GM23248 (cell line): ENCODE measurements at places on chromosomes 11 and 22.

GRCh38 chr11:132779497-132779896, 752.8 kb downstream of the OPCML start:
- DNase-seq = peak; percentile 48
- H3K4me3 ChIP-seq = no peak overlapping the region
- no peaks in the 10 kb centered on the region for H3K36me3 ChIP-seq
- H3K27me3 ChIP-seq = peaks cover 5% of the 10 kb centered on the region; the same call in 1 of the 2 replicates
- 0 out of 2 replicates have a peak, but pooled peaks cover 7% of the 10 kb centered on the region for H3K4me1 ChIP-seq

DNA sequence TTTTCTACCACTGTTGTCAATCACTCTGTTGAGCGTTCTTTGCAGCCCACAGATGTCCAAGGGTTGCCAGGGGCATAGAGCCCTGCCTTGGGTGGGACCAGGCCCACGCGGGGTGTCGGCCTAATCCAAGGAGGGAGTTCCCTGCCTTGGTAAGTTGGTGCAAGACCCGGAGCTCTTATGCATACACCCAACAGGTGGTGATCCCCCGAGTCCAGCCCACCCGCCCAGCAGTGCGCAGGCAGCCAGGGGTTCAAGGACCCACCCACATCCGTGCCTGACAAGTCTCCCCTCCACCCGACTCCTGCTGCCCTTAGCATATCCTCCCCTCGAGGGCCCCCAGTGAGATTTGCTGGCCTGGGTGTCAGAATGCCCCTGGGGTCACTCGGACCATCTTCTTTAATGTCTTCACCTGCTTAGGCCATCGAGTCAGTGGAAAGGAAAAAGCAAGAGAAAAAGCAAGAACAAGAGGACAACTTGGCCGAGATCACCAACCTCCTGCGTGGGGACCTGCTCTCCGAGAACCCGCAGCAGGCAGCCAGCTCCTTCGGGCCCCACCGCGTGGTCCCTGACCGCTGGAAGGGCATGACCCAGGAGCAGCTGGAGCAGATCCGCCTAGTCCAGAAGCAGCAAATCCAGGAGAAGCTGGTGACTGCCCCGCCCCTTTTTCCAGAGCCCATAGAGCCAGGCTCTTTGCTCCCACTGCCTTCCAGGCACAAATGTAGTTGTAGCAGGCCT, 12.2 kb downstream of the RIBC2 start:
- no peaks in the 10 kb centered on the region for H3K36me3 ChIP-seq
- no peaks in the 10 kb centered on the region for H3K27me3 ChIP-seq
- DNase-seq = no peak
- no peak overlapping the region for H3K27ac ChIP-seq
- H3K4me1 ChIP-seq = no peaks in the 10 kb centered on the region

DNA sequence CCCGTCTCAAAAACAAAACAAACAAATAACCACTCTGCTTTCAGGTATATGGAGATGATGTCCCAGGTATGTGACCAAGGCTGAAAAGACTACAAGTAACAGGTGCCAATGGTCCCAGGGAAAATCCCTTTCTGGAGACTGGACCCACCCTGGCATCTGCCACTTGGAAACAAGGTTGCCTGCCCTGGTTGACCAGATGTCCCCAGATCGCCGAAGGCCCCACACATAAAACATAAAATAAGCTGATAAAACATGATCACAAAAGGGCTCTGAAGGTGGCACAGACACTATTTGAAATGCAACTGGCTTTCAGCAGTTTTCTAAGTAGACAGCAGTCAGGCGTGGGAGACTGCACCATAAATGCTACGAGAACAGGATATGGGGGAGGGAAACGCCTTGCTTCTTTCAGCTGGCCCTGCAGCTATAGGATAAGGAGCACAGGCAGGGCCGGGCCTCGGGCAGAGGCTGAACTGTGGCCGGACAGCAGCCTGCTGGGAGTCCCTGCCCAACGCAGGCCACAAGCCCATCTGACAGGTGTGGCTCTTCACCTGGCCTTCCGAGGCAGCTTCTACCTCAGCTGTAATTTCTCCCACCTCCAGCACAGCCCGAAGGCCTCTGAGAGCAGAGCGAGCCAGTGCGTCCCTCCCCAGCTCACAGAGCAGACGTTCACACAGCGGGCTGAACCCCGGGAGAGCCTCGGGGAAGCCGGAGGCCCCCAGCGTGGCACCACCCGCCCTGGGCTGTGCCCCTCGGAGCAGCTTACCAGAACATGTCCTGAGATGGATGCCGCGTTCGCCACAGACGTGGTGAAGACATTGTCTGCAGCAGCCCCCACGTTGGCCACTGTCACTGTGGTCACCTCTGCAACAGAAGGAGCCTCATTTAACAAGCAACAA, 4.0 kb downstream of the DEAF1 start:
- H3K27me3 ChIP-seq = no peaks in the 10 kb centered on the region
- H3K27ac ChIP-seq = no peak overlapping the region
- H3K36me3 ChIP-seq = peaks cover 13% of the 10 kb centered on the region; the same call in 1 of the 2 replicates
- DNase-seq = no peak
- no peak overlapping the region for H3K4me3 ChIP-seq

- H3K27ac ChIP-seq = no peak overlapping the region
- no peaks in the 10 kb centered on the region for H3K27me3 ChIP-seq
- peak; percentile 57 for DNase-seq
Observed at GRCh38 chr11:108788565-108789199, 123.8 kb downstream of the DDX10 start.

- no peaks in the 10 kb centered on the region for H3K27me3 ChIP-seq
- no peaks in the 10 kb centered on the region for H3K4me1 ChIP-seq
- no peak overlapping the region for H3K4me3 ChIP-seq
- DNase-seq = peak; percentile 13
- H3K27ac ChIP-seq = no peak overlapping the region
Observed at GRCh38 chr22:40326905-40327735, 19.2 kb upstream of the ADSL start.

DNA sequence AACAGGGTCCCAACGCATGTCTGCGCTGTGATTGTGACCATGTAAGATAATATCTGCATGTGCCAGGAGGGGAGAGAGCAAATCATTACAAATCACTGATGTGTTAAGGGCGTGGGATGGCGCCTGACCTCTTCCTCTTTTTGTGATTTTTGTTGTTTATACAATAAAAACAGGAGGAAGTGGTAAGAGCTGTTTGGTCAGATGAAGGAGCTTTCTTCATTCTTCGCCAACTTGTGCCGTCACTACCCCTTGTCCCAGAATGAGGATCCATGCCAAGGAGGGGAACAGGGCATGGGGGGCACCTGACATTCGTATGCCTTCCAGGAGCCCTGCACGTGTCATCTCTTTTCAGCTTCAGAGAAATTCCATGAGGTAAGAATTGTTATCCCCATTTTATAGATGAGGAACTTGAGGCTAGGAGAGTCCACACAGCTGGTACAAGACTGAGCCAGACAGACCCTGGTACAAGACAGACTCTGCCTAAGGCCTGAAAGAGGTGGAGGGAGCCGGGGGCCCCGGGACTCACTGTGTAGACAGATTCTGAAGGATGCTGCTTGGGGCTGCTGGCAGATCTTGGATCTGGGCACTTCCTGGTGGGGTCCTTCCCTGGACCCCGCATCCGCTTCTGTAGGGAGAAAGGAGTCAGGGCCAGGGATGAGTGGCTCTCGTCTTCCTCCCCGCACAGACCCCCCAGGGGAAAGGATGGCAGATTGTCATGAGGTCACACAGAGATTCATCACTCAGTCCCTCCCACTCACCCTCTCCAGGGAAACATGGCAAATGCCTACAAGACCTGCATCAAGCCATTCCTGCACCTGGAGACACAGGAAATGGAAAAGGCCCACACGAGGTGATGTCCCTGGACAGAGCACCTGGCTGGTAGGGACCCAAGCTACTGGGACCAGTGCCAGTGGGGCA, 34.6 kb downstream of the NFAM1 start:
- no peak overlapping the region for H3K27ac ChIP-seq
- no peak overlapping the region for H3K4me3 ChIP-seq
- H3K36me3 ChIP-seq = no peaks in the 10 kb centered on the region
- no peaks in the 10 kb centered on the region for H3K4me1 ChIP-seq
- DNase-seq = no peak
- no peaks in the 10 kb centered on the region for H3K27me3 ChIP-seq

- peak; percentile 65 for DNase-seq
- H3K27me3 ChIP-seq = no peaks in the 10 kb centered on the region
- H3K4me1 ChIP-seq = peaks cover 4% of the 10 kb centered on the region
- H3K4me3 ChIP-seq = no peak overlapping the region
- no peaks in the 10 kb centered on the region for H3K36me3 ChIP-seq
Observed at GRCh38 chr11:77596626-77597025, 6.9 kb downstream of the AQP11 start.

- H3K4me3 ChIP-seq = peak overlapping the region; percentile 35
- H3K36me3 ChIP-seq = 0 out of 2 replicates have a peak, but pooled peaks cover 2% of the 10 kb centered on the region
- peaks cover 49% of the 10 kb centered on the region for H3K4me1 ChIP-seq
Observed at GRCh38 chr22:27223317-27224177, 566.2 kb downstream of the MIAT start.

GRCh38 chr11:28966951-28967350, 858.8 kb downstream of the METTL15 start:
- peak; percentile 23 for DNase-seq
- no peaks in the 10 kb centered on the region for H3K36me3 ChIP-seq
- no peak overlapping the region for H3K27ac ChIP-seq
- H3K4me3 ChIP-seq = no peak overlapping the region
- no peaks in the 10 kb centered on the region for H3K27me3 ChIP-seq

GRCh38 chr22:41758231-41758630, 42.2 kb upstream of the CCDC134 start:
- H3K4me1 ChIP-seq = no peaks in the 10 kb centered on the region
- H3K36me3 ChIP-seq = no peaks in the 10 kb centered on the region
- no peaks in the 10 kb centered on the region for H3K27me3 ChIP-seq

DNA sequence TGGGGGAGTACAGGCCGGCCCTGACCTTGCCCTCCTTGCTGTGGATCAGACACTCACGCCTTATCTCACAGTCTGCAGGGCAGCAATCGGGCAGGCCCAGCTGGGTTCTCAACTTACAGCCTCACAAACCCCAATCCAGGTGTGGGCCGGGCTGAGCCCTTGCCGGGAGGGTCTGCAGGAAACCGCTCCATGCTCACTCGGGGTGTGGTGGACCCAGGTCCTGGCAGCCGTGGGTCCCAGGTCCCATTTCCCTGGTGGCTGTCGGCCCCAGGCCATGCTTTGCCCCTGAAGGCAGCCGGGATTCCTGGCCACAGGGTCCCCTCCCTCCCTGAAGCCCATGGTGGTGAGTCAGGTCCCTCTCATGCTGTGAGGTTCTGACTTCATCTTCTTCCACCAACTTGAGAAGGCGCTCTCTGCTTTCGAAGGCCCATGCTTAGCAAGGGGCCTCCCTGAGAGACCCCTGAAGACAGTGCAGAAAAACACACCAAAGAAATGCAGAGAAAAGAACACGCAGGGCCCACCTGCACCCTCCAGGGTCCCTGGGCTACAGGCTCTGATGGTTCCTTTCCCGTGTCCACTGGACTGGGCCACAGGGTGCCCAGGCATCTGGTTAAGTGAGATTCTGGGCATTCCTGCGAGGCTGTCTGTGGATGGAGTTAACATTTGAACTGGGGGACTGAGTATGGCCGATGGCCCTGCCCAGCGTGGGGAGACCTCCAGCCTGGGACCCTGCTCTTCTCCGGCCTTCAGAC, 588.2 kb downstream of the BRD1 start:
- no peak overlapping the region for H3K27ac ChIP-seq
- H3K4me1 ChIP-seq = no peaks in the 10 kb centered on the region
- DNase-seq = no peak

DNA sequence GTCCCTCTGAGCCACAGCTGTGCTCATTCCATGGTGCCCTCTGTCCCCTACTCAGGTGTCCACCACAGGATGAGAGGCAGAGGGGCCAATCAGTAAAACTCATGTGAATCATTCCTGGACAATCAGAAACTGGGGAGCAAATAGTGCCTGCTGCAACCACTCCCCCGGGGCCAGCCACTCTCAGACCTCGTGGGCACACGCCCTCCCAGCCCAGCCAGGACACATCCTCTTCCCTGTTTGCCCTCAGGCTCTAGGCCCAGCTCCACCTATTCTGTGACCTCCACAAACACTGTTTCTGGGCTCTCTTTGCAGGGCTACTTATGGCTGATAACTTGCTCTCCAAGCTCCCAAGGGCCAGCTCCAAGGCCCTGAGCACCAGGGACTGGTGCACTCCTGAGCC, 14.0 kb upstream of the KCTD14 start:
- no peaks in the 10 kb centered on the region for H3K36me3 ChIP-seq
- no peak overlapping the region for H3K4me3 ChIP-seq
- DNase-seq = no peak

DNA sequence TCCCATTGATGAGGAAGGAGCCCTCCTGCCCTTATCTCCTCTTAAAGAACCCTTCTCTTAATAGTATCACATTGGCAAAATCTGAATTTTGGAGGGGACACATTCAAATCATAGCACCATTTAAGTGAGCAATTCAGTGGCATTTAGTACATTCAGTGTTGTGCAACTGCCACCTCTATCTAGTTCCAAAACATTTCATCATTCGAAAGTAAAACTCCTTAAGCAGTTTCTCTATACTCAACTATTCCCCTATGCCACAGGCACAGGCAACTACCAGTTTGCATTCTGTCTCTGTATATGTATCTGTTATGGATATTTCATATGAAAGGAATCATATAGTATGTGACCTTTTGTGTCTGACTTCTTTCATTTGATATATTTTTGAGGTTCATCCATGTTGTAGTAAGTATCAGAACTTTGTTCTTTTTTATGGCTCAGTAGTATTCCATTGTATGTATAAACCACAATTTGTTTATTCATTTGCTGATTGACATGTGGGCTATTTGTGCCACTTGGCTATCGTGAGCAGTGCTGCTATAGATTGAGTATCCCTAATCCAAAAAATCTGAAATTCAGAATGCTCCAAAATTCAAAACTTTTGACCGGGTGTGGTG, 22.9 kb downstream of the FAR1 start:
- peak; percentile 17 for DNase-seq
- no peak overlapping the region for H3K27ac ChIP-seq
- H3K4me1 ChIP-seq = no peaks in the 10 kb centered on the region
- H3K36me3 ChIP-seq = peaks cover 16% of the 10 kb centered on the region
- no peak overlapping the region for H3K4me3 ChIP-seq

GRCh38 chr11:74493791-74494630, 487 bp upstream of the LIPT2 start:
- no peaks in the 10 kb centered on the region for H3K36me3 ChIP-seq
- peaks cover 10% of the 10 kb centered on the region for H3K4me1 ChIP-seq
- H3K27me3 ChIP-seq = no peaks in the 10 kb centered on the region
- DNase-seq = peak; percentile 91

DNA sequence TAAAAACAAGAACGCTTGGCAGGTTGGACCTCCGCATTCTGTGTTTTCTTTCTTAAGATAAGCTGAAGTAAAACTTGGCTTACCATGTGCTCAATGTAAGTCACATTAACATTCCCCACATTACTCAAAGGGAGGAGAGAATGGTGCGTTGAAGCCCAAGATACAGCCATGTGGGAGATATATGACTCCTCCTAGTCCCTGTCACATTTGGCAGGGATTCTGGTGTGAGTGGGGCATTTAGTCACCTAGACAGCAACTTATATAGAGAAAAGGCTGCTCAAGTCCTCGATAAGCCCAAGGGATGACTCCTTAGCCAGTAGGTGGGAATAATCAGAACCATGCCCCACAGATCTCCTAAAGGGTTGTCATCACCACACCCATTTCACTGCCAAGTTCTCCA, 4.6 kb downstream of the PRSS23 start:
- peak overlapping the region; percentile 75 for H3K27ac ChIP-seq
- H3K4me3 ChIP-seq = no peak overlapping the region
- H3K36me3 ChIP-seq = peaks cover 21% of the 10 kb centered on the region
- H3K27me3 ChIP-seq = no peaks in the 10 kb centered on the region
- peaks cover 55% of the 10 kb centered on the region for H3K4me1 ChIP-seq
- DNase-seq = peak; percentile 66
